Lower lobe of right lung (tissue), 2 donors: ENCODE measurements at places on chromosomes 16 and 17. TPM values are rescaled to one million over a fixed set of nuclear protein-coding genes. Genes with fewer than 3 reads are reported as not detected.

The CLDN6 gene
- not detected for total RNA-seq

GRCh38 chr16:30867747-30868146 lies 26.1 kb downstream of the BCL7C start:
- no peak for DNase-seq

DNA sequence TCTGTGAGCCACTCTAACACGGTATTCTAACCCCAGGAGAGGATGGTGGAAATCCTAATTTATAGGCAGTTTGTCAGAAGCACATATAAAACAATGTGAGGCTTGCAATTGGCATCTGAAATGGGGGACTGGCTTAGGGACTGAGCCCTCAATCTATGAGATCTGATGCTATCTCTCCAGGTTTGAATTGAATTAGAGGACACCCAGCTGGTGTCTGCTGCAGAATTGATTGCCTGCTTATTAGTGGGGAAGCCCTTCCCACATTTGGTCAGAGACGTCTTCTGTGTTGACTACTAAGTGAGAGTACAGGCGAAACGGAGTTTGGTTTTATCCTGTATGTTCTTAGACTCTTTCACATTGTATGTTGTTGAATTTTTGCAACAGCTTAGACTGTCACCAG lies 13.6 kb upstream of the TMIGD1 start:
- no peak for DNase-seq

The PRSS36 gene
- 6.6 TPM for total RNA-seq

The SLFN5 gene
- 47.6 TPM for total RNA-seq

The ANKRD40CL gene
- total RNA-seq: not detected

DNA sequence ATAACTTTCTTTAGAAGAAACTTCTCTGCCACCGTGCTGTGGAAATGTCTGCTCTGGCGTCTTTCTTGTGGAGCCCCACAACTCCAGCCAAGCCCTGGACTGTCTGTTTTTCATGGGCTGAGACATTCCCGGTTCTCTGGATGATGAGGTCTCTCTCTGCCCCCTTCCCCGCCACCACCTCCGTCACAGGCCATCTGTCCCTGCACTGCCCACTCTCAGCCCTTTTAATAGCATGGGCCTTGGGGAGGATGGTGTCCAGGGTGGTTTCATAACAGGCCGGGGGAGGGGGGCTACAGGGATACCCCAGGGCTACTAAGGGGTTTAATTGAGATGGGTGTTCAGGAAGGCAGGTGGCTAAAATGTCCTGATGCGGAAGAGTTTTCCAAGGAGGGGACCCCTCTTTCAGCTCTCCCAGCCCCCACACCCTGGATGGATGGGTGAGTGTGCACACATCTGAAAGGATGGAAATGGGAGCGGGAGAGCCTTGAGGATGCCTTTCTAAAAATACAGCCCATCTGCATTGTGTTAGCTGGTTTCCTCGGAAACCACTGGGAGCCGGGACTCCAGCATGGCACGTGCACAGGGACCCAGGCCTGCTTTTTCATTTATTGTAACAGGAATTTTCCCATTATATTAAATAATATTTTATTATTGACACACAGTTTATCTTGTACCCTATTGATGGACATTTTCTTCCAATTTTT lies 14.6 kb upstream of the NDRG4 start:
- DNase-seq: no peak

The XAF1 gene
- 129 TPM for total RNA-seq

DNA sequence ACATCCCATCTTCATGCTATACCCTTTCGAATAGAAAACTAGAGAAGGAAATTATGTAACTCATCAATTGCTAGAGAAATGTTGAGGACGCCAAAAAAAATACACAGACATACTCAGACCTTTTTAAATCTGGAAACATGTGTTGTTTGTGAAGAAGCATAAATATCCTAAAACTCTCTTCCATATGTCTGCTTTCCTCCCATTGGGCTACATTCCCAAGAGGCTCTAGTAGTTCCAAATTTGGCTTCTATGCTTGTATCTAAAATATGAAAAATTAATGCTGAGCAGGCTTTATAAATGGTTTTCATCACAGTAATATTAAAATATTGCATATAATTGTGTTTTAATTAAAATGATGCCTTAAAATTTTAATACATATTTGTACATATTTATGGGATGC lies 297.9 kb upstream of the PSMD7 start:
- DNase-seq: no peak

DNA sequence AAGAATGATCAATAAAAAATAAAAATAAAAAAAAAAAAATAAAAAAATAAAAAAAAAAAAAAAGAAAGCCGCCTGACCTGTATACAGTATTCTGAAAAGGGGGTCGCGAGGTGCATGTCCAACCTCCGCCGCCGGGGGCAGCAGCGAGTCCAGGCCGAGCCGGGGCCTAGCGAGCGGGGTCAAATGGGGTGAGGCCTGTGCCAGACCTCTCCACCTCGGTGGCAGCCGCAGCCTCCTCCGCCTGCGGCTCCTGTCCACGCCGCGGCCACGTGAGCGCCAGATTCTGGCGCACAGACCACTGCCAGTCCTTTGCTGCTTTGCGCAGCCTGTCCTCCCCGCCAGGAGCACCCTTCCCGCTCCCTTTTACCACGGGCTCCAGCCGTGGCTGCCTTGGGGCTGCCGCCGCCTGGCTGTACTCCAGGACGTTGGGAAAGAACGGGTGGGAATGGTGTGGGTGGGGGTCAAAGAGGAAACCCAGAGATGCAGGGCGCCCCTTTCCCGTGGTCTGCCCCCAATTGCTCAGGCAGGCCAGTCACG lies 2.4 kb upstream of the BCKDK start:
- peak; percentile 92 for DNase-seq

GRCh38 chr16:75464122-75464918 lies at the start of gene TMEM170A:
Gene TMEM170A (minus strand): TSS chr16:75464689. CDS start chr16:75464600, 89 bp downstream.
- DNase-seq: peak; percentile 99

DNA sequence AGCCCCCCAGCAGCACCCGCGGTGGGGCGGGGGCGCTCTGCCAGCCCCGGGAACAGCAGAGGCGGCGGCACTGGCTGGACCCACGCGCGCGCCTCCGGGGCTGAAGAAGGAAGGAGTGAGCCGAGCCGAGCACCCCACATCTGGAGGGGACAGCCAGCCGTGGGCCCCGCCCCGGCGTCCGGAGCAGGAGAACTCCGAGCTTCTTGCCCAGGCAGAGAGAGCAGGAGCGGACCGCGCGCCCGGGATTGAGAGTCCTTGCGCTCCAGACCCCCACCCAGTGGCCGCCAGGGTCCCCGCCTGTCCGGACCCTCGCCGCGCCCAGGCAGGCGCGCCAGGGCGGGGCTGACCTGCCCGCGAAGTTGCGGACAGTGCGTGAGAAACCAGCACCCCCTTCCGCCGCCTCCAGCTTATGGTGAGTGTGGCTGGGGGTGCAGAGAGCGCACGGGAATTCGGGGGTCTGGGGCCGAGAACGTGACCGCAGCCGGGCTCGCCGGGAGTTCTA lies 921.9 kb upstream of the EEF2KMT start:
- DNase-seq: no peak

DNA sequence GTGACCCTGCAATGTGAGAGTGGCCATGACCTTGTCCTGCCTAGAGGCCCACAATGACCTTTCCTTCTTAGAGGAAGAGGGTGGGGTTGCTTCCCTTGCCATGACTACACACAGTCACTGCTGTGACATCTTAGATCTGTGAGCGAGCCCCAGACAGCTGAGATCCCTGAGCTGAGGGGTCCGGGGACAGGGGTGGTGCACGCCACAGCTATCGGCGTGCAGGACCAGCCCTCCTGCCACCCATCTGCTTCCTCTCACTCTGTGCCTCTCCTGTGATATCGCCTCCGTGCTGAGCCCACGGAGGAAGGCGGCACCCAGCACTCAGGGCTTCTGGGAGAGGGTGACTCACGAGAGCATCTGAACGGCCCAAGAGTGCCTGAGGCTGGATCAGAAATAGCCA lies 35.2 kb downstream of the KIAA0513 start:
- DNase-seq: no peak

The GLTPD2 gene
- total RNA-seq: not detected

GRCh38 chr17:72826602-72827001 lies 265.9 kb downstream of the SLC39A11 start:
- no peak for DNase-seq

The MILR1 gene
- 19.6 TPM for total RNA-seq

- DNase-seq: no peak
Measured at GRCh38 chr16:67257486-67258160, 8.8 kb downstream of the SLC9A5 start.
